ENCODE measurements at places on chromosomes 7 and 10.

DNA sequence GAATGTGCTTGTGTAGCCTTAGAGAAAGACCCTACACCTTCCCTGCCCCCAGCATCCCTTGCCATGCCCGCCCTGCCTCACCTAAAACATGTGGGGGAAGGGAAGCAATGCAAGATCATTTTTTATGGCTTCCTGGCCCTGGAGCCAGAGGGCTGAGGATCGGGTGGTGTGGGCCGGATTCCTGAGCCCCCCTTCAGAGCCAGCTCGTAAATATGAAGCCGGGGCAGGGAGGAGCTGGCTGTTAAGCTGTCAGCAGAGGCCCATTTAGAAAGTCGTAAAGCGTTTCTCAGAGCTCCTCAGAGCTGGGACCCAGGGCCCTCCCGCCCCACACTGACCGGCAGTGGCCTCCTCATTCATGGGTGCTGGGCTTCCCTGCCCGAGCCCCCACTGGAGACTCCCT, 23.9 kb downstream of the UNC5B start:
- DNase-seq = no peak

DNA sequence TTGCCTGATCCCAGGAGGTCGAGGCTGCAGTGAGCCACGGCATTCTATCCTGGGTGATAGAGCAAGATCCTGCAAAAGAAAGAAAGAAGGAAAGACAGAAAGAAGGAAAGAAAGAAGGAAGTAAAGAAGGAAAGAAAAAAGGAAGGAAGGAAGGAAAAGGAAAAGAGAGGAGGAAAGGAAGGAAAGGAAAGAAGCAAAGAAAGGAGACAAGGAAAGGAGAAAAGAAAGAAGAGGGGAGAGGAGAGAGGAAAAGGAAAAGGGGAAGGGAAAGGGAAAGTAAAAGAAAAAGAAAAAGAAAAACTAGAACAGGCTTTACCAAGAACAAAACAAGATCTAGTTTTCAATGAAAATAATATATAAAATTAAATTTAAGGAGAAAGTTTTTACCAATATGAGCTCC, 15.0 kb downstream of the NEBL start:
- no peak for DNase-seq

DNA sequence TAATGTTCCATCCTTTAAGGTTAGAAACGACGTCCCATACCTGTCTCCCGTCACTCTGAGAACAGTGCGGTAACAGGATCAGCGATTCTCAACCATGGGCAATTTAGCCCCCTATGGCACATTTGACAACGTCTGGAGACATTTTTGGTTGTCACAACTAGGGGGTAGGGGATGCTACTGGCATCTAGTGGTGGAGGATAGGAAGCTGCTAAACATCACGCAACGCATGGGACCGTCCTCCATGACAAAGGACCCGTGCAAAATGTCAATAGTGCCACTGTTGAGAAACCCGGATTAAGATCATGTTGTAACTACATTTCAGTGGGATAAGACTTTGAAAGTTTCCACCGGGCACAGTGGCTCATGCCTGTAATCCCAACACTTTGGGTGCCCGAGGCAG, 5.0 kb upstream of the PAXIP1 start:
- peak; percentile 57 for DNase-seq

DNA sequence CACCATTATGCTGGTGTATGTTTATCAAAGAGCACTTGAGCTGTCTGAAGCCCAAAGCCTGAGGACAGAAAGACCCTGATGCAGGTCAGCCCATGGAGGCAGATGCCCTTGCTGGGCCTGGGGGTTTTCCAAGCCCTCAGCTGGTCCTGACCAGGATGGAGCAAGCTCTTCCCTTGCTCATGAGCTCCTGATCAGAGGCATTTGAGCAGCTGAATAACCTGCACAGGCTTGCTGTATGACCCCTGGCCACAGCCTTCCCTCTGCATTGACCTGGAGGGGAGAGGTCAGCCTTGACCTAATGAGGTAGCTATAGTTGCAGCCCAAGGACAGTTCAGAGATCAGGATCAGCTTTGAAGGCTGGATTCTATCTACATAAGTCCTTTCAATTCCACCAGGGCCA, 13.0 kb downstream of the AQP1 start:
- DNase-seq = no peak

- DNase-seq = peak; percentile 36
Observed at GRCh38 chr10:61781969-61782403, 119.3 kb downstream of the CABCOCO1 start.

GRCh38 chr10:48495282-48496045, 109.4 kb downstream of the ARHGAP22 start:
- no peak for DNase-seq

DNA sequence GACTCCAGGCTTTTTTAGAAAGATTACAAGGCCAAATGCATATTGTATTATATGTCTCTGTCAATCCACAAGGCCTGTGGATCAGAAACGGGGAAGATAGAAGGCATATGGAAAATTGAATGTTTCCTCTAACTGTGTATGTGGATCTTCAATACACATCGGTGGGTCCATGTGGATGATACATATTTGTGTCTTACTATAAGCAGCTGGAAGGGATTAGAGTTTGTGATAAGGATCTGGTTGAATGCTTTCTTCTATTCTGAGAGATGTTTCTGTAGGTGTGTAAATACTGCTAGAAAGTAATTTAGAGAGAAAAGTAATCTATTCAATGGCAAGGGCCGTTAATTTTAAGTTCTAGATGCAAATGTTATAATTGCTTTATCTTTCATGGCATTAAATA, 137.8 kb upstream of the AKR1E2 start:
- DNase-seq = no peak

- DNase-seq = no peak
Observed at GRCh38 chr7:16721541-16721940, 32.0 kb upstream of the TSPAN13 start.

DNA sequence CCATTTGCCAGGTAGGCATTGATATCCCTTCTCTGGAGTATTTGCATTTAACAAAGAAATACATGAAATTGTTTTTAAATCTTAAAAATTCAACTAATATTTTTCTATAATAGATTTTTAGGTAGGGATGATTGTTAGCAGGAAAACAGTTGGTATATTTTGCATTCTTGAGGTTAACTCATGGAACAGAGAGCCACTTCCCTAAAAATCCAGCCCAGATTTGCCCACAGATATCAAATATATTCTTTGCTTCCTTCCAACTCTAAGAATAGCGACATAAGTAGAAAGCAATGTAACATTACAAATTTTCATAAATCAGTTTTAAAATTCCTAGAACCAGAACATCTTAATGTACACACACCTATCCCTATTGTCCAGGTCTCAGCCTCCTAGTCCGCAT, 45.0 kb upstream of the ANLN start:
- DNase-seq = no peak

DNA sequence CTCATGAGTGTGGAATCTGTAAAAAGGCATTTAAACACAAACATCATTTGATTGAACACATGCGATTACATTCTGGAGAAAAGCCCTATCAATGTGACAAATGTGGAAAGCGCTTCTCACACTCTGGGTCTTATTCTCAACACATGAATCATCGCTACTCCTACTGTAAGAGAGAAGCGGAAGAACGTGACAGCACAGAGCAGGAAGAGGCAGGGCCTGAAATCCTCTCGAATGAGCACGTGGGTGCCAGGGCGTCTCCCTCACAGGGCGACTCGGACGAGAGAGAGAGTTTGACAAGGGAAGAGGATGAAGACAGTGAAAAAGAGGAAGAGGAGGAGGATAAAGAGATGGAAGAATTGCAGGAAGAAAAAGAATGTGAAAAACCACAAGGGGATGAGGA, 207.7 kb downstream of the ZEB1 start:
- no peak for DNase-seq

GRCh38 chr10:80442879-80443278, 11.2 kb upstream of the TSPAN14 start:
- DNase-seq = peak; percentile 69
